ENCODE measurements at places on chromosomes 6 and 20.

GRCh38 chr6:147238164-147238563 is 33.9 kb downstream of the STXBP5 start:
- no peak for DNase-seq

DNA sequence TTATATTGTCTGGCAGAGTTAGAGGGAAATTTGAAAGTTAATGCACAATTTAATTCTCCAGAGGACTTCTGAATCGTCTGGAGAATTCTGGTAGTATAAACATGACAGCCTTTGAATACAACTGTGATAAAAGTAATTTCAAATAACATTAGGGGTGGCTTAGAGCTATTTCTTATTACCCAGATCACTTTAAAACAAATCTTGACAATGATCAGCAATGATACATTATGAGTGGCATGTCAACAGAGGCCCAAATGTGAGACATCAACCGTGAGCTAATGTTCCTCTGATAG is 259.1 kb downstream of the HACE1 start:
- no peak for DNase-seq

GRCh38 chr6:130560231-130560630 is 194.4 kb downstream of the TMEM200A start:
- DNase-seq, result no peak

- no peak for DNase-seq
These were observed 46.2 kb downstream of the SLC22A1 start for GRCh38 chr6:160167604-160168399.

DNA sequence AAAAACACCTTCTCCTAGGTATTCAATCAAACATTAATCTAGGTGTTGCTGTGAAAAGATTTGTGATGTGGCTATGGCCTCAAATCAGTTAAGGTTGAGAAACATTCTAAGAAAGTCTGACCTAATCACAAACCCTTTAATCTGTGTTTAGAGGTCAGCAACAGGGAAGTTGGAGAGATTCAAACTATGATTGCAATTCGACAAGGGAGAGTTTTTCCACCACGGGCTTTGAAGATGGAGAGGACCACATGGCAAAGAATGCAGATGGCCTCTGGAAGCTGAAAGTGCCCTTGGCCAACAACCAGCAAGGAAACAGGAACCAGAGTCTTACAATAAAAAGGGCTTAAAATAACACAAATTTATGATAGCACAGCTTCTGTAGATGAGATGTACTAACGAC is 29.6 kb upstream of the LGSN start:
- DNase-seq, result no peak

DNA sequence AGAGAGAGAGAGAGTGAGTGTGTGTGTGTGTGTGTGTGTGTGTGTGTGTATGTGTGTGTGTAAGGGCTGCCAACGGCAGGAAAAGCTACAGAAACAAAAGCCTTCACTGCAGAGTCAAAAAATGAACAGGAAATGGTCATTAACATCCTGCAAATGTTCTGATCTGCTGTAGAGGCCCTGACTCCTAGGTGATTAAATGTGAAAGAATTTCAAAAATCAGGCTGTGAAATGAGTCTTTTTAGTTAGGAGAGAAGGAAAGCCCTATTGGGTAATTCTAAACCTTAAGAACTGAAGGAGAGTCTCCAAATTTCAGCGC is 166.5 kb upstream of the MYLIP start:
- DNase-seq, result no peak

- DNase-seq, result no peak
These were observed 22.9 kb downstream of the GJA10 start for GRCh38 chr6:89917216-89917615.

DNA sequence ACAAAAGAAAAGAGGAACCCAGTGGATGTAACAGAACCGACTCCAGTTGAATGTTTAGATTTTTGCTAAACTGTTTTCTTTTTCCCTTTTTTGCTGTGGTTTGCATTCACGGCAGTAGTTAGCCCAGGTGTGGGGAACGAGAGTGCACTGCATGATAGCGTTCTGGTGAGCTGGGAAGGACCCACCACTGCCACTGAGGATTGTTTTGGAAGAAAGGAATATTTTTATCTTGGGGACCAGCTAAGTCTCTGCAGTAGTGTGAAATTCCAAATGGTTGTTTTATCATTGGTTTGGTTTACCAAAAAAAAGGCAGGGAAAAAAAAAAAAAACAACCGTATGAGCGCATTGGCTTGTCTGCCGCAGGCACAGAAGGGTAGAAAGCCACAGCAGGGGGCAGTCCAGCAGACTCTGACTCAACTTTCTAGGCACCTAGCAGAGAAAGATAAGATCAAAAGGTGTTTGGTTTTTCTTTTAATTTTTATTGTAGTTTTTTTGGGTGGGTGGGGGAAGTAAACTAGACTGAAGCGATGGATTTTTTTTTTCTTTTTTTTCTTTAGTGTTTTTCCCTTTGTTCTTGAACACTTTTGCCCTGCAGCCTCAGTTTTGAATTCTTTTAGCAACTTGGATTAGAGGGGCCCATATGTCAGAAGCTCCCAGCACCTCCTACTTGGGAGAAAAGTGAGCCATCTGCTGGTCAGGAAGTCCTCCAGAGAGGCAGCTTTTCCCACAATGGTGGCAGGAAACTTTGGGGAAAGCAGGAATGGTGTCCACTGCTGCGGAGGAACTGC is 13.5 kb upstream of the RAB5IF start:
- no peak for DNase-seq

DNA sequence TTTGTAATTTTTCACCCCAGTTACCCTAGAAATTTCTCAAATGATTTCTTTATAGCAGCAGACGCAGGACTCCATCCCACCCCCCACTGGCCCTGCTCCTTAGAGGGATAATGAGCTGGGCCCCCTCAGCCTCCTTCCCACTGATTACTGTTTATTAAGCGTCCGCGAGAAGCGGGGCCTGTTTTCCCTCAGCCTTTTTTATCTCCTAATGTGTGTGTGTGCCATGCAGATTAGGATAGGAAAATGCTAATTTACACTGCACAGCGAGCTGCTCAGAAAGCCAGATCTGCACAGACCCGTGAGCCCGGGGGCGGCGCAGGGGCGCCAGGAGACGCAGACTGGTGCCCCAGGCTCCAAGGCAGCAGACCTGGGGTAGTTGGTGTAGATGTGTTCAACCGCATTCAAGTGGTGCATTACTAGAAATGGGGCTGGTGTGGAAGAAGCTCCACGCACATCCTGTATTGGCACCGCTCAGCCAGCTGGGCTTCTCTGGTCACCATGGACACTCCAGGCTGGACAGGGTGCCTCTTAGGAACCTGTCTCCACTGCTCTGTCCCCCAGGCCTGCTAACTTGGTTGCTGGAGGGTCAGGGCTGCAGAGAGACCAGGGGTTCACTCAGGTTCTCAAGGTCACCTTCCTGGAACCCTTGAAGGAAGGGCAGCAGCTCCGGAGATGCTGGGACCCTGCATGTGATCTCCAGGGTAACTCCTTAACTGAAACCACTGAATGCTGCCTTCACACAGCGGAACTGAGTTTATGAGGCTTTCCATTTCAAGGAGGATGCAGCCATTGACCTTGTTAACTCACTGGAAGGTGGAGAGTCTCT is 256.3 kb downstream of the ERMARD start:
- no peak for DNase-seq

- DNase-seq, result no peak
These were observed 75.7 kb downstream of the SYNDIG1 start for GRCh38 chr20:24545168-24545567.

DNA sequence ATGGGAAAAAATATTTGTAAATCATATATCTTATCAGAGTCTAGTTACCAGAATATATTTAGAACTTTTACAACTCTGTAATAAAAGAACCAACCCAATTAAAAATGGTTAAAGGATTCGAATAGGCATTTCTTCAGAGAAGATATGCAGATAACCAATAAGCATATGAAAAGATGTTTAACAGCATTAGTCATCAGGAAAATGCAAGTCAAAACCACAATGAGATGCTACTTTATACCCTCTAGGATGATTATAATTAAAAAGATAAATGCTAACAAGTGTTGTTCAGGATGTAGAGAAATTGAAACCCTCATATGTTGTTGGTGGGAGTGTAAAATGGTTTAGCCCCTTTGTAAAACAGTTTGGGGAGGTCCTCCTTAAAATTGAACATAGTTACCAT is 94.1 kb downstream of the LRRC1 start:
- DNase-seq, result no peak

GRCh38 chr6:115873901-115874300 is 186.8 kb downstream of the FRK start:
- DNase-seq, result no peak

DNA sequence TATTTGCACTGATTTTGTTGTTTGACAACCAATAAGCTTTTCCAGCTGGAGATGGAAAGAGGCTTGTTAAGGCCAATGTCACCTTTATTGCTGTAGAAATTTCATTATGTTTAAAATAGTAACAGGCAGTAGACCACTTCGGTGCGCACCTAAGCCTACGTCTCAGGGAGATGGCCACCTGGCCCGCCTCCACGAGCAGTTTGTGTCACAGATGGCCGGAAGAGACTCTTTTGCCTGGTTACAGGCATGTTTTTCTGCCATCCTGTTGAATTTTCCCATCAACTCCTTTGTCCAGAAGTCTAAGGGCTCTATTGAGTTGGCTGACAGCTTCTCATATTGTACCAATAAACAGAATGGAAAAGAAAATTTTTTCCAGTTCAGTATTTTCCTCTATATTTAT is 51.0 kb downstream of the SLC9A8 start:
- DNase-seq, result no peak

- no peak for DNase-seq
These were observed 120.0 kb downstream of the CEBPB start for GRCh38 chr20:50310673-50311051.

DNA sequence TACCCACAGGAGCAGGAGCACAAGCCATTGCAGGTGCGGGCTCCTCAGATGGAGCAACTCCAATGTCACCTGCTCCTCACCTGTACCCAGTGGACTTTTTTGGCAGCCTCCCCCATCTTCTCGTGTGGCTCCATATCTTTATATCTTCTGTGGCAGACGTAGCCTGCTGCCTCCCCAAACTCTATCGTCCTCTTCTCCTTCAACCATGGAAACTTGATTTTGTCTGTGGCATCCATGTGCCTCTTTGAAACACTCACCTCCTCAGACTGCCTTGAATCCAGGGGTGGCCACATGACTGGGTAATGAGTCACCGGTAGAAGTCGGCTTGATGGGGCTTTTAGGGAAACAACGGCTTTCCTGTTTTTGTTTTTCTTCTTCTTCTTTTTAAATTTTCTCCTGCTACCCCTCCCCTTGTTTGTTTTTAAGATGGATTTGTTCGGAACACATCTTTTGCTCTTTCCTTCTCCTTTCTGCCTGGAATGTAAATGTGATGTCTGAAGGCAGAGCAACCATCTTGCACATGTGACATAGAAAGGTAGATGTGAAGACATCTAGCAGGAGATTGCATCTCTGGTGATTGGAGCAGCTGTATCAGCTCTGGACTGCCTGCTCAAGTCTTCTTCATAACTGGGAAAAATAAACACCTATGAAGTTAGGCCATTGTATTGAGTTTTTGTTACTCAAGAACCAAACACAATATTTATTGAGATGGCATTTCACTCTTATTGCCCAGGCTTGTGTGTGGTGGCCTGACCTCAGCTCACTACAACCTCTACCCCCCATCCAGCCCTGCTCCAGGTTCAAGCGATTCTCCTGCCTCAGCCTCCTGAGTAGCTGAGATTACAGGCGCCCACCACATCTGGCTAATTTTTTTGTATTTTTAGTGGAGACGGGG is 69.9 kb upstream of the DDR1 start:
- DNase-seq, result peak; percentile 95
